ENCODE measurements at places on chromosomes 2 and 18.

- no peak for DNase-seq
These were observed 57.8 kb upstream of the CCDC141 start for GRCh38 chr2:179107737-179108136.

- no peak for DNase-seq
These were observed 116.2 kb upstream of the NPAS2 start for GRCh38 chr2:100703739-100704138.

GRCh38 chr2:147260241-147260640 lies 584.6 kb upstream of the ACVR2A start:
- DNase-seq, result no peak

GRCh38 chr2:65537651-65538385 lies 105.4 kb upstream of the SPRED2 start:
- DNase-seq, result no peak

DNA sequence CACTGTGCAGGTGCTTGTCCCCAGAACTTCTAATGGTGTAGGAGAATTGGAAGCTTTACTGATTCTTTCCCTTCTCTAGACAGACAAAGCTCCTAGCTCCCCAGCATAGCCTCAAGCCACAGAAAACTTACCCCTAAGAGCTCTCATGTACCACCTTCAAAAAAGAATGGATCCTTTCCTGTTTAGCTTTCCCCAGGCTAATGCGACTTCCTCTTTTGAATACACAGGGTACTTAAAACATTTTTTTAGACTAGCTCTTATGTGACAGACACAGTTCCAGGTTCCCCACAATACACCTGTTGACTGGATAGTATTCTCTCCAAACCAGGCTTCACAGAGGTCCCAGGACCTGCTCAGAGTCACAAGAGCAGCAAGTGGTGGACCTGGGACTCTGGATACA lies 8.3 kb downstream of the CTAGE1 start:
- DNase-seq, result no peak

DNA sequence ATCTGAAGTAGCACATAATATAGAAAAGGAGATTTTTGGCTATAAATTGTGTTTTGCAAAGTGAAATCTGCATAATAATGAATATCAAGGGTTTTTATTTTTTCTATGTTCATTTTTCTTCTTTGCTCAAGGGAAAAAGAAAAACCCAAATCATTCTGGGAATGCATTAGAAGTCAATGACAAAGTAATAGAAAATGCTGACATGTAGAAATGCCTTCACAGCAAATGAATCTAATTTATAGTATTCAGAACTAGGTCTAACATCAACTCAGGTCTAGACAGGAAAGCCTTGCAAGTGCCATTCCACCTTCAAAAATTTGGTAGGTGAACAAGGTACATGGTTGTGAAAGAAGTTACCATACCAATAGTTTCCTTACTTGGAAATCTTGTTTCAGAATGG lies 831.5 kb upstream of the CELF4 start:
- DNase-seq, result no peak

Measured in frontal cortex (tissue), 4 donors.